Body of pancreas (tissue), 4 donors: ENCODE measurements at places on chromosomes 2 and 18. TPM values are rescaled to one million over a fixed set of nuclear protein-coding genes. Genes with fewer than 3 reads are reported as not detected.

NOL4 gene
- 1.3 TPM for total RNA-seq

GCG gene
- total RNA-seq, result 129 TPM

NT5DC4 gene
- total RNA-seq, result not detected

GDF7 gene
- total RNA-seq, result 7.3 TPM

DNA sequence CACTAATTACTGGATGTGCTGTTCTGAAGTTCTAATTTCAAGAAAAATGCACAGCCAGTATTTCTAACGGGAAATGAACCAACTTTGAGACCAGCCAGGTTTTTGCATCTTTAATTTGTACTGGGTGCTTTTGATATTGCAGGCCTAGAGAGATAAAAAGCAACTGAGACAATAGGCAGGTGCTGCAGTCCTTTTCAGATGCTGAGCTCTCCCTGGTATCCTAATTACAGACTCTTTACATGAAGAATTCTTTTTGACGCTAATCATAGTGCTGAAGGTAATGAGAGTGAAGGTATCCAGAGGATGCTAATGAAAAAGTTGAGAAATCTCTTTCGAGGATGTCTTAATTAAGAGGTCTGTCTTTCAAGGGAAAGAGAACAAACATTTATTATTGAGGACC lies 85.1 kb downstream of the SERPINB8 start:
- no peak for DNase-seq

- no peak for DNase-seq
Observed at GRCh38 chr2:239160226-239161143, 240.3 kb downstream of the HDAC4 start.

DNA sequence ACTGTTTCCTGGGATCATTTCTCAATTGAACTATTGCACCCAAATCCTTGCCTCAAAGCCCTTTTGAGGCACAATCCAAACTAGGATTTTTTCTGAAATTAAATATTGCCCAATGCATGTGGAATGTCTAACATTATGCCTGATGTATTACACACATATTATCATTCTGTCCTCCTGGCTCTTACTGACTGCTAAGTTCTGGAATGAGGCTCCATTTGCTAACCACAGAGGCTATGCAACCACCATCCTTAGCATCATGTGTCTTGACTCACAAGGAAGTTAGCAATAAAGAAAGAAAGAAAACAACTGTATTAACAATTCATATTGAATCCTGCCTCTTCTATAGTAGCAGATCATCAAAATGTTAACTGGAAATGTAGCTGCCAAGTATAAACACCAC lies 1142.7 kb downstream of the CNTNAP5 start:
- no peak for DNase-seq

DNA sequence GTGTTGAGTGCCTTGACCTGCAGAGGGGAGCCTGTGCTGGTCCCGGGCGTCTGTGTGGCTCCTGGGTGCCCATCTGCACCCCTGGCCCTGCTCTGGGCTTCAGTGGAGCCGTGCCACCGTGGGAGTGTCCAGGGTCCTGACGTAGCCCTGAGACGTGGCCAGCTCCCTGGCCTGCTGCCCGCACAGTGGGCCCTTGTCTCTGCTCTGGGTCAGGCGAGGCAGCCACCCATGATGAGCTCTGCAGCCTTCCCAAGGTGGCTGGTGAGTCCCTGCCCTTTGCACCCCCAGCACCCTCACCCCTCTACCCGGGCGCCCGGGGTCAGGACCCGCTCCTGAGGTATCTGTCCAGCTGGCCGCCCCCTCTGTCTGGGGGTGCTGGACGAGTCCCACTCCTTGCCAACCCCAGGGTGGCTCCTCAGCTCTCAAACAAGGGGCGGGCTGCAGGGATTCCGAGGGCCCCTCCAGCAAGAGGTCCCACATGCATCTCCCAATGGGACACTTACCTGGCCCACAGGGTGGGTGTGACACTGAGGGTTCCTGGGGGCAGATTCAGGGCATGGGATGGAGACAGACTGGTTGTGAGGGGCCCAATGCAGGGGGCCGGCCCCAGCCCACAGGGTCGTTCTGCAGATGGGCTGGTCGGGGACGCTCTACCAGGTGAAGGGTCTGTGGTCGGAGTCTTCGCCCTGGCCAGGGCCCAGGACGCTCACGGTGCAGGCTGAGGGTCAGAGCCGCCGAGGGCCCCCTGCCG lies 2.4 kb downstream of the NEU4 start:
- no peak for DNase-seq

DNA sequence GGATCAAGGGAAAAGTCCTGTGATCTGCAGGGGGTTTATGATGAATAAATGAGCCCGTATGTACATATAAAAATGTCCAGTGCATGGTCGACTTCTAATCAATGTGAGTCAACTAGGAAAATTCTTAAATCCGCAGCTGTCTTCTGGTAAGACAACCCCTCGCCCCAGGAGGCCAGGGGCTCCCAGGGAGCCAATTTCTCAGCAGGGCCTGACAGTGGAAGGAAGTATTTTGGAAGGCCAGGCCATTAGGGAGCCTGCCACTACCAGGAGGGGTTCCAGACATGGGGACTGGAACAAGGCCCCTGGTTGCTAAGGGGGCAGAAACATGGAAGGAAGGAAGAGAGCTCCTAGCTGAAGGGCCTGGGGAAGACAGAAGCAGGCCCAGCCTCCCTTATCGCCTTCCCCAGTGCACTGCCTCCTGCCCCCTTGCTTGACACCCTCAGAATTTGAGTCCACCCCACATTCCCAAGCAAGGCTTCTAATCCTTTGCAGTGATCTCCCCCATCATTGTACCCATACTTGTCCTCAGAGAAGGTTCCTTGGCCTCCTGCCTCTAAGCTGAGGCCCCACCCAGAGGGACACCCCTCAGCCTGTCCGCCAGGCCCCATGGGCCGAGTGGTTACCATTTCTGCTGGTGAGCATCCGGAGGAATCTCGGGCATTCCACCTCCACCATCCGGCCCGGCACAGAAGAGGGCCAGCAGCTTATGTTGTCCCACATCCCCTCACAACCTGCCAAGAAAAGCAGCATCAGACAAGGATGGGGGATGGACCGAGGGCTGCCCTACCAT lies 45.9 kb downstream of the SCTR start:
- no peak for DNase-seq

- DNase-seq, result peak; percentile 44
Observed at GRCh38 chr2:120436885-120437603, 91.1 kb downstream of the INHBB start.

DNA sequence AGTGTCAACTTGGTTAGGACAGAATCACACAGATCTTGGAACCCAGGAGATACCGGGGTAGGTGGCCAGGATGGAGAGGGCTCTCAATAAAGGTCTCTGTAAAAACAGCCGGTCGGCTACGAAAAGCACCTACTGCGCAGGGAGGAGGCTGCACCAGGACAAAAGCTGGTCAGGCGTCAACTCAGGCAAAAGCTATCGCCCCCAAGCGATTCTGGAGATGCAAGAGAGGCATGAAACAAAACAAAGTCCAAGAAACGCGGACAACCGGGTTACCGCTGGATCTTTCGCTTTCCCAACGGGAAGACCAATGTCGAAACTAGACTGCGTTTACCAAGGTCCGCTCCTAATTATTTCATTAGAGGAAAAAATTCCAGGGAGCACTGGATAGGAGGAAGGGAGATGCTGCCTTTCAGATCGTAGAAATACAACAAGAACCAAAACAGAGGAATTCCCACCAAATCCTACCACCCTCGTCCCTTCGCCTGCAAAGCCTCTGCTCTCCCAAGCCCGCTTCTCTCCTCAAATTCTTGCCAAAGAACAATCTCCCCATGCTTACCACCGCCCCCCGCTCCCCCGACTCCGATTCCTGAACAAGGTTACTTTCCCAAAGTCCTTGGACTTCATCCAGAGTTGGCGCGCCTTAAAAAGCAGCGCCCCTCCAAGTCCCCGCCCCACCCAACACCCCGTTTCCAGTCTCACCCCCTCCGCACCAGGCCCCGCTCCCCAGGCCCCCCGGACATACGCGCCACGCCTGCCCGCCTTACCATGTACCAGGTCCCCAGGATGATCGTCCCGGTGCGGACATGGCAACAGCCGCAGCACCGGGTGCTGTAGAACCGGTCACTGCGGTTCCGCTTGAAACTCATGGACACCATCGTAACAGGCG lies 539 bp downstream of the LAPTM4A start:
- DNase-seq, result peak; percentile 39

- no peak for DNase-seq
Observed at GRCh38 chr2:144518748-144519596, 947 bp downstream of the ZEB2 start.

- peak; percentile 83 for DNase-seq
Observed at GRCh38 chr2:111161971-111162370, 41.3 kb downstream of the BCL2L11 start.

DNA sequence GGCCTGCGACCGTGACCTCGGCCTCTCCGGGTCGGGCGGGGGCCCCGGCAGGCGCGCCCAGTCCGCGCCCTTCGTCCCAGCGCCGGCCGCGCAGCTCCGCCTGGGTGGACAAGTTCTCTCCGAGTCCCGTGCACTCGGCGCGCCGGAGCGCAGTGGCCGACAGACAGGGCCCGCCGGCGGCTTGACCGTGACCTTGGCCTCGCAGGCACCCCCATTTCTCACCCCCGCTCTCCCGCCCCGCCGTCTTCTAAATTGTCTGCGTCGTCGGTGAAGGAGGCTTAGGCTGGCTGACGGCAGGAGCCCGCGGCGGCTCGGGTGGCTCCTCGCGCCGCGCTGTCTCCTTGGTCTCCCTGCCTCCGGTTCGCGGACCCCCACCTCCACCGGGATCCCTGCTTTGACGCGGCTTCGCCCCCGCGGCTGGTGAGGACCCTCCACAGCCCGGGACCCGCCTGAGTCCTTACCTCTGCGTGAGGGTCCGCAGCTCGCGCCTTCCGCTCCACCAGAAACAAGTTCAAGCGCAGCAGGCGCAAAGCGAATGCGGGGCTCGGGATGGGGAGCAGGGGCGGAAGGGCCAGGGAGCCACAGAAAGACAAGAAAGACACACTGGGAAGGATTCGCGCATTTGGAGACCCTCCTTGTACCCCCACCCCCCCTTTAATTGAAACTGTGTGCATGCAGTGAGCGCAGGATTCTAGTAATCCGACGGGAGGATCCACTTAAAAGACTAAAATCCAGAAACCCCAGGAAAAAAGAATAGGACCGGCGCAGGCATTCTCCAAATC lies 4.0 kb downstream of the PTGR3 start:
- DNase-seq, result no peak

GRCh38 chr2:146624430-146625160 lies 1220.2 kb upstream of the ACVR2A start:
- DNase-seq, result no peak

DNA sequence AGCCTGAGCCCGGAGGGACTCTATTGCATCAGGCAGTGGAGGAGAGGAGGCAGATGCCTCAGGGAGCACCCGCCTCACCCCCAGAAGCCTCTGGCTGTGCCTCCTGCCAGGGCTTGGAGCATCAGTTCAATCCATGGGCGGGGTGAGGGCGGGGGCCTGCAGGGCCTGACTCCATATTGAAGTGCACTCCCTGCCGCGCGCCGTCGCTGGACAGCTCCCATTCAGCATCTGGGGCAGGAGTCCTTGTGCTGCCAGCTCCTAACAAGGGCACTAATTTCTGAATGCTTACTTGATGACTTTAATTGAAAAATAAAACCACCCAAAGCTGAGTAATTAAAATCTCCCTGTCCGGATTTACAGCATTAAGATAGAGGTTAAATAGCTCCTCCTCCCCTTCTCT lies 23.8 kb downstream of the C1QL2 start:
- no peak for DNase-seq

GRCh38 chr2:1371082-1371481 lies 42.2 kb upstream of the TPO start:
- DNase-seq, result peak; percentile 11

DNA sequence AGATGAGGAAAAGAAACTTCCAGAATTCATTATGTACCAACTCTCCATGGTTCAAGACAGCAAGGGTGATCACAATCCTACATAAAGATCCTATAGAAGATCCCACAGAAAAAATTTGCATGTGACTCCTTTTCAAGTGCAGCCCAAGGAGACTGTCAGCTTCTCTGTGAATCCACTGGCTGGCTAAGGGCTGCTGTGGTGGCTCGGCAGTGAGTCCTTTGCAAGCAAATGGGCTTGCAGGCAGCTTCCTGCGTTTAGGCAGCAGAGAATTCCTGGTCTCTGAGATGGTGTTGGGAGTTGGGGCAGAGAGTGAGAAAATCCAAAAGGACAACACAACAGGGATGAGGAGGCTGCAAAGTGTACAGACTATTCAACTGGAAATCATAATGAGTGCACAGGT lies 43.4 kb downstream of the NABP1 start:
- DNase-seq, result no peak

DNA sequence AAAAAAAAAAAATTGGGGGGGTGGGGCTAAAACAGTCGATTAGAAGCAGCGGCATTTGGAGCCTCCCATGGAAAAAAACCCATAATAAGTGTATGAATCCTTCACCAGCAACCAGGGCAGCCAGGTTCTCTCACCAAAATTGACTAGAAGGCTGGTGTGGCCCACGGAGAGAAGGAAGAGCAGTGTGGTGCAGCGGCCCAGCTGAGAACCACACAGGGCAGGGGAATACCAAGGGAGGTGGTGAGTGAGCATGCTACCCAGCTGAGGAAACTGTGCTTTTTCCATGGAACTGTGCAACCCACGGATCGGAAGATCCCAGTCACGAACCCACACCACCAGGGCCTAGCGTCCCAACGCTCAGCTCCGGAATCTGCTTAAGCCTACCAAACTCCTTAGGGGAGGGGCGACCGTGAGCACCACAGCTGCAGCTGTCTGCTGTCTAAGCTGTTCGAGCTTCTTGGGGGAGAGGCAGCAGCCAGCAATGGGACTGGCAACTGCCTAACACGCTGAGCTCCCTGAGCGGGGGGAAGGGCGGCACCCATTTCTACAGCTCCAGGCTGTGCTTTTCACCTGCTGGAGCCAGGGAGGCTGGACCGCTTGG lies 1037.2 kb upstream of the ACVR2A start:
- DNase-seq, result no peak

- DNase-seq, result no peak
Observed at GRCh38 chr18:34932792-34933466, 108.3 kb upstream of the MAPRE2 start.

GRCh38 chr2:16321872-16322271 lies 343.8 kb downstream of the CYRIA start:
- DNase-seq, result no peak

GRCh38 chr2:144836635-144837350 lies 316.9 kb upstream of the ZEB2 start:
- DNase-seq, result no peak

DNA sequence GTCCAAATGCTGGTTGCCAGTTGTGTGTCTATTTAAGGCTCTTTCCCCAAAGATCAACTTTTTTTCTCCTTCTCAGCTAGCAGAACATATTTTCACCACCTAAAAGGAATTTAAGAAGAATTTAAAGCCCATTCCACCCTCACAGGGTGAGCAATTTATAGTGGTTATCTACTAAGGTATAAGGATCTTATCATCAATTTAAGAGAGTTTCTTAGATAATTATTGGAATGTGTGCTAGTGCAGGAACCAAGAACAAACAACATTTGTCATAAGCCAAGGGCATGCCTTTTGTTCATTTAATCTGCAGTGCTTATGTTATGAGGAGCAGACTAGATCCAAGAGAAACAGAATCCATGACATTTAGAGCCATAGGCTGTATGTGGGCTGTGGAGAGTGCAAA lies 37.2 kb downstream of the NLRC4 start:
- no peak for DNase-seq

DNA sequence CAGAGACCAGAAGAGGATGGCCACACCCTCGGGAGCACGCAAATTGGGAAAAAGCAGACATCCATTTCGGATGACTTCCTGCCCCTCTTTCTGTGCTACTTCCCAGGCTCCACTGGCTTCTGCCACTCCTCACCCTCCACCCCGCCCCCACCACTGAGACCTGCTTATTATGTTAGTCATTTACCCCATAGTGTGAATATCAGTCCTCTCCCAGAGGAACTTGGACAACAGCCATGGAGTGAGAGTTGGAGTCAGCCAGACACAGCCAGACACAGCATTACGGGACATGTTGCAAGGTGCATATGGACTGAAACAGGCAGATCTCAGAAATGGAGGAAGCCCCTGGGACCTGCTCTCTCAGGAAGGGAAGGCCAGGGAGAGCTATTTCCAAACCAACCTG lies 51.8 kb downstream of the CTIF start:
- DNase-seq, result no peak
